Stimulated activated CD4-positive, alpha-beta T cell treated with anti-CD3 and anti-CD28 coated beads, Interleukin-4, amount 100 ng/mL, for 24 hours (primary cell): ENCODE measurements at places on chromosomes 6 and 20.
A peak's percentile ranks its signal among the peaks of the same experiment; 100 is the strongest.

DNA sequence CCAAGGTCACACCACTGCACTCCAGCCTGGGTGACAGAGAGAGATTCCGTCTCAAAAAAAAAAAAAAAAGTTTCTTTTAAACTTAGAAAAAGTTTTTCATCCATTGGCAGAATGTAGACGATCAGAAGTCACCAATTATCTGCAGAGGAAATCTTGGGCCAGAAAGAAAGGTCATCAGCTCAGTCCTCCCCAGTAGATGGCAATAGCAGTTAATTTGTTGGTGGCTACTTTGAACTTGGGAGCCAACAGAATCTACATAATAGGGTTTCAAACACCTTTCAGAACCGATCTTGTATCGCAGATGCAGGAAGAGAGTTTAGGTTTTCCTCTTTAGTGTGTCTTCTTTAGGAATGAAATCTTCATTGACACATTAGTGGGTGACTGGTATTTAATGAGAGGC, 41.7 kb downstream of the LBP start:
- no peak for DNase-seq

DNA sequence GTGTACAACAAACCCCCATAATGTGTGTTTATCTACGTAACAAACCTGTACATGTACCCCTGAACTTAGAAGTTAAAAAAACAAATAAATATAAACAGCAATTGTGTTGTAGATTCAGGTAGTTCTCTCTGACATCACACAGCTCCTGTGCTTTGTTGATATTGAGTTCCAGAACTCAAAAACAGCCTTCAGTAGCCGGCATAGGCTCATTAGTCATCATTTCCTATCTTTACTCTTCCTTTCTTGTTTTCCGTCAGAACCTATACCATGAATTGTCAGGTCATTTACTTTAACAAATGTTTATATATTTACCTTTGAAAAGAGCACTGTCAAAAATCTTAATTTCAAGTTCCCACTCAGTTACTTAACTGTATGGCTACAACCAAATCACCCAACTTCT, 88.8 kb downstream of the ADTRP start:
- DNase-seq, result no peak

DNA sequence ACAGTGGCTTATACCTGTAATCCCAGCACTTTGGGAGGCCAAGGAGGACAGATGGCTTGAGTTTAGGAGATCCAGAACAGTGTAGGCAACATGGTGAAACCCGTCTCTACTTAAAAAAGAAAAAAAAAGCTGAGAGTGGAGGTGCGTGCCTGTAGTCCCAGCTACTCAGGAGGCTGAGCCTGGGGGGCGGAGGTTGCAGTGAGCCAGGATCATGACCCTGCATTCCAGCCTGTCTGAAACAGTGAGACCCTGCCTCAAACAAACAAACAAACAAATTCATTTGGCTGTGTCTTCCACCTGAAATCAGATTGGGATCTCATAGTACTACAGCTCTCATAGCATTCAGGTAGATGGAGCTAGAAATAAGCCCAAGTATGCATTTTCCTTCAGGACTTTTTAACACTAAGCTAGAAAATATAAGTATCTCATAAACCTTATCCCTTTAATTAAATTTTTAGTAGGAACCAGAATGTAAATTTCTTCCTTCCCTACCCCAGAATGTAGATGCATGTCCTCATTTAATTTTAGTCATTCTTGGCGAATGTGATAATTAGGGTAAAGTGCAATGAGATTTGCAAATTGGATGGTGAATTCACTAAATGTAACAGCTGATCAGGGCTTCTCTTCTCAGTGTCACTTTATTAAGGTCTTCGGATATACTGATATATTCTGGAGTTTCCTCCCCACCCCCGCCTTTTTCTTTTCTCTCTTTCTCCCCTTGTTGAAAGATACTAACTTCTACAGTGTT, 190.4 kb downstream of the CDKAL1 start:
- DNase-seq, result no peak

GRCh38 chr6:27668442-27669294, 195.8 kb upstream of the ZNF184 start:
- DNase-seq, result peak; percentile 63

- DNase-seq, result no peak
These were observed 355 bp upstream of the BMP2 start for GRCh38 chr20:6767126-6767535.

DNA sequence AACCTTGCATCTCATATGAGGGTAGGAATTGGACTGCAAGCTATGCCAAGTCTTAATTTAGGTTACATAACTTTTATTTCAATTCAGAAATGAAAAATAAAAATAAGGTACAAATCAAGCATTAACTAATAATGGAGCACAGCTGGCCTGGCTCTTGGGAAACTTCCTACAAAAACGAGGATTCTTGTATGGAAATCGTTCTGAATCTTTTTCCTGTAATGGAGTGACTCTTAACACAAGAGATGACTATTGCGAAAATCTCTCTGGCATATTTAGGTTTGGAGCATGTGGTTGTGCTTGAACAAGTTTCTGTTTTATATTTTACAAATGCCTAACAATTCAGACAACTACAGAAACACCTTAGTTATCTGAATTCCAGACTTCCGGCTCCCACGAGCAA, 34.0 kb upstream of the PI16 start:
- no peak for DNase-seq

DNA sequence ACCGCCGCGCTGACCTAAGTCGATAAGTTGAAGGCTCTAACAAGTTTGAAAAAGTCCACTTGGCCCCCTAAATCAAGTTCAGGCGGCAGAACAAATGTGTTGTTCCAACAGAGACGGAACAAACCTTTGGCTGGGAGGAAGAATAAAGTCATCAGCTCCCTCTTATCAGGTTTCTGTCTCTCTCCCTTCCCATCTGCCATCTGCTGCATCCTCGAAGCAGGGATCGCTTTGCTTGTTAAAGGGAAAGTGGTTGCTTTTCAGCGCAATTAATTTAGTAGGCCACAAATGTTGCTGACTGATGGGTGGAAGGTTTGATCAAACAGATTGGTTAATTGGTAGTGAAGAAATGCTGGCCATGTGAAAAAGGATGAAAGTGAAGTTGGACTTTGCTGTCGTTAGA, 64.3 kb downstream of the CDH4 start:
- no peak for DNase-seq

GRCh38 chr20:35991142-35991771, 22.9 kb downstream of the CNBD2 start:
- DNase-seq, result peak; percentile 9

DNA sequence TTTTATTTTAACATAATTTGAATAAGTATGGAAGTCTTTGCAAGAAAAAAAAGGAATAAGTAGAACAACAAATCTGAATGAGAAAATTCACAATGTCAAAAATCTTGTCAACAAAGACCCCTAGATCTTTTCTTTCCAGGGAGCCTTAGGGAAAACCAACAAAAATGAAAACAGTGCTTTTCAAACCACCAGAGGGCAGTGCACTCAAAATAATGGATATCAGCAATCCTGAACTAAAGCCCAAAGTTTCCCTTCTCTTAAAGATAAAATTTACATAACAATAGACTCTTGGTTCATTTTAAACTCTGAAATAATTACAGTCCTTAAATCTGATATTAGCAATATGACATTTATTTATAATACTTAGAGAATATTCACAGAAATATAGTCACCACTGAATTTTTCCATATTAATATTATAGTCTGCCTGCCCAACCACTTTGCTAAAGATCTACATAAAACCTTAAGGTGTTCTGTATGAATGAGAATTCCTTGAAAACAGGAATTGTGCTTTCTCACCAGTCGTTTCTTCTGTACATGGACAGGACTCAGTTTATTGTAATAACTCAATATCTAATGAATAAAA, 105.3 kb upstream of the BMP5 start:
- no peak for DNase-seq
